Mesenteric fat pad (tissue), 1 donor: ENCODE measurements at places on chromosomes 3 and 15. TPM values are rescaled to one million over a fixed set of nuclear protein-coding genes. Genes with fewer than 3 reads are reported as not detected.

DNA sequence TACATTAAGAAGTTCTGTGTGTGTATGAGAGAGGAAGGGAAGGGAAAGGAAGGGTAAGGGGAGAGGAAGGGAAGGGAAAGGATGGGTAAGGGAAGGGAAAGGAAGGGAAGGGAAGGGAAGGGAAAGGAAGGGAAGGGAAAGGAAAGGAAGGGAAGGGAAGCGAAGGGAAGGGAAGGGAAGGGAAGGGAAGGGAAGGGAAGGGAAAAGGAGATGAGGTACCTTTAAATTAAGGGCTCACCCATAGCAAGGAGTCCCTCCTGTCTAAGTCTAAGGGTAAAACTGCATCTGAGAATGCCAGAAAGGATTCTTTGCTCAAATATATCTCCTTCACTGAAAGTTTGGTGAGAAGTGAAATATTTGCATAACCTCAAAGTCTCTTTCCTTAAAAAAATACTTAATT is 572.1 kb upstream of the ADAMTS9 start:
- DNase-seq = no peak

The ANKRD34C gene
- not detected for total RNA-seq

The TGM5 gene
- 0.45 TPM for total RNA-seq

The MINAR1 gene
- total RNA-seq = 0.45 TPM

GRCh38 chr15:75151214-75152128 is 50.2 kb upstream of the C15orf39 start:
- no peak for DNase-seq

DNA sequence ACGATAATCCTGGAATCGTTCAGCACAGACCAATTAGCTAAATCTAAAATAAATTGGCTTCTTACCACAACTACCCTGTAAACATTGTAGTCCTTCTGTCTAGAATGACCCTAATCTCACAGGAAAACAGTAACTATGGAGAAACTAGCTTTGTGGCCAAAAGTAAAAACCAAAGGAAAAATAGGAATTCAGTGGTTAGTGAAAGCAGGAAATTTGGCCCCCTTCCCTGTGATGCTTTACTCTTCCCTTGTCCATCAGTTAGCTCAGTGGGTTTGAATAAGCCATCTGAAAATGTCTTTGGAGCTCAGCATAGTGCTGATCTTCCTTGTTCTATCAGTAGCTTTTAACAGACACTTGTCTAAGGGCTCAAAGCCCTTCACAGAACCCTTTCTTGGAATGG is 1.6 kb downstream of the NMD3 start:
- no peak for DNase-seq

DNA sequence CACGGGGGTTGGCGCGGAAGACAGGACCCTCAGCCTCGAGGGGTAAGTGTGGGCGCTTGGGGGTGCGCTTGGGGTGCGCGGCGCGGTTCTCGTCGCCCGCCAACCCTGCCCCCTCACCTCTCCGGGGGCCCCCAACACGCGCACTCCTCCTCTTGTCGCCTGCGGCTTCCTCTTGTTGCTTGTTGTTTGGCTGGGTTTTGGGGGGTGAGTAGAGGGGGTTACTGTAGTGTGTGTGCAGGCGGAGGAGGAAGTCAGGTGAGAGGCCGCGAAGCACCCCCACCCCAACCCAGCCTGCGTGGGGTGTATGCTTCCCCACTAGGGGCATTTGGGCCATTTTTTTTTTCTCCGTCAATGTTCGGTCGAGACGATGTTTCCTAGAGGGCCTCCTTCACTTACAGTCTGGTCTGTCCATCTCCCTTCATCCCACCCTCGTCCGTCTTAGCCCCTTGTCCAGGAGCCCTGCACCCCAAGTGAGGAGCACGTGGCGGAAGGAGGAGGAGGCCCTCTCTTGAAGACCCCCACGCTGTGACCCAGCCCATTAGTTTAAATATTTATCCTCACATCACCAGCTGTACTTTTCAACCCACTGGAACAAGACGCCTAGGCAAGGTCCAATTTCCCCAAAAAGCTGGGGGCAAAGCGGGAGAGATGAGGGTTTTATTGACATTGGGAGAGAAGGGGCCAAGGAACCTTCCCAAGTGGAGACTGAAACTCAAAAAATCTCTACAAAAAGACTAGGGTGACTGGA is 20.4 kb upstream of the SATB1 start:
- no peak for DNase-seq

DNA sequence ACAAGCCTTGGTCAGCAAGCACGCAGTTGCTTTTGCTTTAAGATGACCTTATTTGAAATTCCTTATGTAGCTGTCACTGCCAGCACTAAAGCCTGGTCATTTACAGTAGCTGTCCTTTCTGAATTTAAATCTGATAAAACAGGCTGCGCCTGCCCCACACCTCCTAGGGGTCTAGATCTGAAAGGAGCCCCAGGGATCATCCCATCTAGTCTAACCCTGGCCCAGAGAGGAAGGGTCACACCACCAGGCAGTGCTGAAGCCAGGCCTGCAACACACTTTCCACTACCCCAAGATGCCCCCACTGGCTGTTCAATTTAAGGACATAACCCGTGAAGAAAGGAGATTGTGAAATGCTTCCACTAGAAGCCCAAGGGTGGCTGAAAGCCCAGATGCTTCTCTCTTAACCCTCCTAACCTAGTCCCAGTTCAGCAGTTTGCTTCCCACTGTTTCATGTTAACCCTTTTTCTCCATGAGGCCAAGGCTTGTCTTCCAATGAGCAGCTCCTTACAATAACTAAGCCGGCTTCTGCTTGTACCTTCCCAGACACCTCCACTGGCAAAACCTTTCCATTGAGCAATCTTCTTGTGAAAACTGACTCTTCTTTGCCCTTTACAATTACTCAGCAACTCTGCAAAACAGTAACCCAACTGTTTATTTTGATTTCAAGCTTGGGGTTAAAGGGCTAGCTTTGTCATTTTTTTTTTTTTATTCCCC is 198.9 kb upstream of the LPP start:
- no peak for DNase-seq

The HIGD2B gene
- total RNA-seq = not detected

DNA sequence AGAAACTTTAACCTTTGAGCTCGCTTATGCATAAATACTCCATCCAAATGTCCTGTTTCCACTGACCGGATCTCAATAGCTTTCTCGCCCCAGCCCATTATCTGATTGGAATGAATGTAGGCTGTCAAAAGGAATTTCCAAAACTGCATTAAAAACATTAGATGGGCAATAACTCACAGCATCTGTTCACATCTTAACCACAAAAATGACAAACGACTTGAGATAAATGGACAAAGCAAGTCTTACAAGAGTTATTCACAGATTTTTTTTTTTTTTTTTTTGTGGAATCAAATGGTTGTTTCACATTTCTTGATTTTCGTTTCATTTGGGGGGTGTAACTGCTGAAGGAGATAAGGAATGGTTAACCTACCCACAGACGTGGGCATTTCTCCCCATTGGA is 39.7 kb upstream of the SLC2A2 start:
- no peak for DNase-seq

The SEMA3F gene
- total RNA-seq = 51.5 TPM
